ENCODE measurements at places on chromosomes 12 and 14.

DNA sequence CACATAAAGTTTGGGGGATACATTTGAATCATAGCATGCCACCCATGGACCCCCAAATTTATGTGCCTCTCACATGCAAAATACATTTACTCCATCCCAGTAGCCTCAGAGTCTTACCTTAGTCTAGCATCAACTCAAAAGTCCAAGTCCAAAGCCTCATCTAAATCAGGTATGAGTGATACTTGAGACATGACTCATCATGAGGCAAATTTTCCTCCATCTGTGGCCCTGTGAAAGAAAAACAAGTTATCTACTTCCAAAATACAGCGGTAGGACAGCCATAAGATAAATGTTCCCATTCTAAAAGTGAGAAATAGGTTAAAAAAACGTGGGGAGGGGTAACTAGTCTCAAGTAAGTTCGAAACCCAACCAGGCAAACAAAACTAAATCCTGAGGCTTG lies 444.2 kb downstream of the SNAPC1 start:
- DNase-seq = no peak

DNA sequence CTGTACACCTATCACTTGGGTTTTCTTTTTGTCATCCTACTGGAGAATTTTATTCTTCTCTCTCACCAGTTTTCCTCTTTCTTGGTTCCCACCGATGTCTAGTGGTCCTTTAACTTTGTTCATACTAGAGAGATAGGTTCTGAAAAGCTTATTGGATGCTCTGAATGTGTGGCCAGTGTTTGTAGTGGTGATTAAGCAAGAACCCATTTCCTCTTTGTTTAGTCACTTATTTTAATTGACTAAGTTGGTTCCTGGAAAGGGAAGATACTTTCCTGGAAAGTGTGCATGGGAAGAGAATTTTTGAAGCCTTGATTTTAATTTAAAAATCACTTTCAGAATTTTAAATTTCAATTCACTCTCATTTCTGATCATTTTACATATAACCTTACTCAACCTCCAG lies 127.2 kb downstream of the OTOGL start:
- DNase-seq = no peak

- DNase-seq = no peak
Measured at GRCh38 chr12:113230315-113231234, 9.3 kb downstream of the TPCN1 start.

GRCh38 chr14:80127466-80127865 lies 83.8 kb downstream of the DIO2 start:
- no peak for DNase-seq

Measured in central memory CD4-positive, alpha-beta T cell (primary cell).